Stimulated activated CD4-positive, alpha-beta T cell treated with anti-CD3 and anti-CD28 coated beads, TNF-alpha, amount 100 ng/mL, for 4 hours (primary cell): ENCODE measurements at places on chromosomes 1 and 21.

GRCh38 chr1:65722461-65722860 is 70.2 kb upstream of the PDE4B start:
- no peak for DNase-seq

- no peak for DNase-seq
Observed at GRCh38 chr1:7677815-7678214, 93.3 kb upstream of the VAMP3 start.

DNA sequence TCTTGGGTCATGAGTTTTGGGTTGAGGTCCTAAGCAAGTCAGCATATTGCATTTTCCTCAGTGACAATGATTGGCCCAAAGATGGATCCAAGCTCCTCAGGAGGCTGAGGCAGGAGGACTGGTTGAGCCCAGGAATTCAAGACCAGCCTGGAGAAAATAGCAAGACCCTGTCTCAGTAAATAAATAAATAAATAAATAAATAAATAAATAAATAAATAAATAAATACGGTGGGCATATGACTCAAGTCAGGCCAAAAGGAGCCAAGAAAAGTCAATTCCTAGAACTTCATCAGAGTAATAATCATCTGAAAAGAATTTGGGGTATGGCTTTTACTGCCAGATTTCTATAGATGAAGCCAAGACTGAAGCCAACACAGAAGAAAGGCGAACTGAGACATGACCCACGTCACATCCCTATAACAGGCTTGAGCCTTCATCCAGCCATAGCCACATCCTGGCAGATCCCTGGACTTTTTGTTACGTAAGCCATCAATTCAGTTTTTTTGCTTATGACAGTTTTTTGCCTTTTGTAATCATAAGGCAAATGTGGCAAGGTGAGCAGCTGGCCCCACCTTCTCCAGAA is 88.5 kb upstream of the NFASC start:
- DNase-seq = no peak

- DNase-seq = no peak
Observed at GRCh38 chr1:228902781-228903433, 167.6 kb downstream of the RHOU start.

DNA sequence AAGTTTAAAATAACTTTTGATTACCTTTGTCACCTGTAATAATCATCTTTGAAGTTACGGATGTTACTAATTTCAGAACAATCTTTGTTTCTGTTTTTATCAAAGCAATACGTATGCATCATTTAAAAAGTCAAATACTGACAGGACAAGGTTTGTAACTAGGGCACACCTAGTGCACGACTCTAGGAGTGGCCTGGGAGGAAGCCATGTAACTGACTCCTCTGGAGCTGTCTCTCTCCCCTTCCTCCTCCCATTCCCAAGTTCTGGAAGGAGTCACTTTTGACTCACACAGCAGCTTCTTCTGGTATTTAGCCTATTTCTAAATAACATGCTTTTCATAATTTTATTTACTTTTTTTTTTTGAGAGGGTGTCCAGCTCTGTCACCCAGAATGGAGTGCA is 11.8 kb upstream of the RAP1GAP start:
- no peak for DNase-seq

DNA sequence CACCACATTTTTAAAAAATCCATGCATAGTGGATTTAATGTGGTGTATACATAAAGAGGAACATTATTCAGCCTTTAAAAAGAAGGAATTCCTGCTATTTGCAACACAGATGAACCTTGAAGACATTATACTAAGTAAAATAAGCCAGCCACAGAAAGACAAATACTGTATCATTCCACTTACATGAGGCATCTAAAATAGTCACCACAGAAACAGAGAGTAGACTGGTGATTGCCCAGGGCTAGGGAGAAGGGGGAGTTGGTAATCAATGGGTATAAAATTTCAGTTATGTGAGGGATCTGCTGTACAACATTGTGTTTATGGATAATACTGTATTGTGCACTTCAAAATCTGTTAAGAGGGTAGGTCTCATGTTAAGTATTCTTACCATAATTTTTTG is 10.0 kb downstream of the FAM163A start:
- no peak for DNase-seq

- no peak for DNase-seq
Observed at GRCh38 chr1:25766721-25767436, 33.1 kb upstream of the SELENON start.
